ENCODE measurements at places on chromosomes 7 and 10.
A peak's percentile ranks its signal among the peaks of the same experiment; 100 is the strongest.

GRCh38 chr7:45598886-45599520 lies 24.8 kb downstream of the ADCY1 start:
- DNase-seq = peak; percentile 11

DNA sequence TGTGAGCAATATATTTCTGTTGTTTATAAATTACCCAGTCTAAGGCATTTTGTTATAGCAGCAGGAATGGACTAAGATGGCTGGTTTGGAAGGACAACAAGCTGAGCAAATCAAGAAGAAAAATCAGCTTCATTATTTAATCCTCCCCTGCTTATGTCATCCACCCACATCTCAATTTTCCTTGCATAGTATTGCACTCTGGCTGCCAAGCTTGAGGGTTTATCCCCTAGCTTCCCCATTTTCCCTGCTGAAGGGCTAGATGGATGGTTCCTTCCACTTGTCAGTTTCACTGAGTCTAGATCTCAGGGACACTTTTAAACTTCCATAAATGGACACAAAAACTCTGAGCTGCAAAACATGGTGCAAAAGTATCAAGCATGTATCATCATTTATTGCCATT lies 75.2 kb upstream of the LAMB4 start:
- no peak for DNase-seq

DNA sequence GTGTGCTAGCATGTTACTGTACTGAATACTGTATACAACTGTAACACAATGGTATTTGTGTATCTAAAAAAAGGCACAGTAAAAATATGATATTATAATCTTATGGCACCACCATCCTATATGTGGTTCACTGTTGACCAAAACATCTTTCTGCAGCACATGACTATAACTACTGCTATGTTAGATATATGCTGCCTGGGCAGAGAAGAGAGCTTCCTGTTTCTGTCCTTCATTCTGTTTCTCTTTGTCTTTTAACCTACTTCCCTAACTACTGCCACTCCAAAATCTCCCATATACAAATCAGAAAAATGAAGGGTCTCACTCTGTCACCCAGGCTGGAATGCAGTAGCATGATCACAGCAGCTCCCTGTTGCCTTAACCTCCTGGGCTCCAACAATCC lies 8.8 kb upstream of the FGL2 start:
- no peak for DNase-seq

DNA sequence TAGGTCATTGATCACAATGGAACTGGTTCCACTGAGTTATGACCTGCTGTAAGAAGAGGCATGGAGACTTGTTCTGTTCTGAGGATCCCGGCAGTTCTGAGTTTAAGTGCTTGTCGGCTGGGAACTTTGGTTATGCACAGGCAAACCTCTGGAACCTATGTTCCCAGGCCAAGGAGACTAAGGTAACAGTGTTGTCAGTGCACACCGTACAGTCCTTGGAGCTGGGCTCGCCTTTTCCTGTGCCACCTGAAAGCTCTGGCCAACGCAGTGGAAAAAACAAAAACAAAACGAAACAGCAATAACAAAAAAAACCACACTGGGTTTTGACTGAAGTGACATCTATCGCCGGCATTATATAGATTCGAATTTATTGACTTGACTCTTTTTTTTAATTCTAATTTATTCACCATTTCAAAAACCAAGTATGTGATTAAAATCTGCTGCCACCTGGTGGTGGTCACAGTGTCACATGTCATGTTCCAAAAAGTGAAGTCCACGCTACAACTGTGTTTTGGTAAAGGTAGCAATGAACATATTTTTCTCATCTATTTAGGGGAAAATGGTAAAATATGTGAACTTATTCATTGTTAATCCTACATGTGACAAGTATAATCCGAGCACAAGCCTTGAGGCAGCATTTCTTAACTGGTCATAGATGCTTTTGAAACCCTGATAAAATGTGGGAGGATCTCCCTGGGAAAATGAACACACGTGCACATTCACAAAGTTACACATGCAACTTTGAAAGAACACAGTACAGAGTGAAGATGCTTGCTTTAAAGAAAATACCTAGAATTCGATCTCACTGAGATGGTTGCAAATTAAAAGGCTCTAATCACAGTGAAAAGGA lies 113.8 kb upstream of the PPP2R2D start:
- DNase-seq = peak; percentile 28

DNA sequence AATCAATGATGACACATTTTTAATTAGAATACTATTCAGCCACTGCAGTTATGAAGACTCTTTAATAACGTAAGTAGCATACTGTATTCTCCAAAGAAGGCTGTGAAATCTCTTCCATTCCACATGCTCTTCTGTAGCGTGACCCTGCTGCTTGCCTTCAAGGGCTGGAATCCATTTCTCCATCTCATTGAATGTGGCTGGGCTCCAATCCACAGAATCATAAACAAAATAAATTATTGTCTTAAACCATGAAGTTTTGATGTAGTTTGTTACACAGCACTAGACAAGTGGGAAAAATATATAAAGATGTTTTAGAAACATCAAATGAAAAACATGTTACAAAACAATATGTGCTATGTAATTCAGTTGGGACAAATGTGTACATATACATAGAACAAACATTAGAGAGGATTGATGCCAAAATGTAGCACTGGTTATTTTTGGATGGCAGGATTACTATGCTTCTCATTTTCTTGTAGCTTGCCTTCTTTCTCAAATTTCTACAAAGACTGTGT lies 410.8 kb upstream of the PODXL start:
- DNase-seq = no peak

- DNase-seq = no peak
Measured at GRCh38 chr10:8312781-8313180, 258.3 kb downstream of the GATA3 start.

- DNase-seq = no peak
Measured at GRCh38 chr7:150408393-150409299, 29.5 kb downstream of the ZNF775 start.

DNA sequence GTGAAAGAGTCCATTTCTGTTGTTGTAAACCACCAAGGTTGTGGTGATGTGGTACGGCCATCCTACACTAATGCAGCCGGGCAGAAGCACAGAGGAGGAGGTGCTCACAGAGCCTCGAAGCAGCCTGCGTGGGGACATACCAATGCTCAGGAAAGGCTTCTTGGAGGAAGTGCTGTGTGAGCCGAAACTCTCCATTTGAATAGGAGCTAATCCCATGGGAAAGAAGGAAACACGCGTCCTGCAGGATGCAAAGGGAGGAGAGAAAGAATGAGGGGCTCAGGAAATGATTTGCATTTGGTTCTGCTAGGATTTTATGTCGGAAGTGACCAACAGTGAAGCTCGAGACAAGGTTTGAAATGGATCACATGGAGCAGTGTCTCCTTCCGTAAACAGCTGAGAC lies 477.9 kb upstream of the ANKRD30A start:
- no peak for DNase-seq

GRCh38 chr7:126656165-126656564 lies 596.6 kb downstream of the GRM8 start:
- DNase-seq = no peak

DNA sequence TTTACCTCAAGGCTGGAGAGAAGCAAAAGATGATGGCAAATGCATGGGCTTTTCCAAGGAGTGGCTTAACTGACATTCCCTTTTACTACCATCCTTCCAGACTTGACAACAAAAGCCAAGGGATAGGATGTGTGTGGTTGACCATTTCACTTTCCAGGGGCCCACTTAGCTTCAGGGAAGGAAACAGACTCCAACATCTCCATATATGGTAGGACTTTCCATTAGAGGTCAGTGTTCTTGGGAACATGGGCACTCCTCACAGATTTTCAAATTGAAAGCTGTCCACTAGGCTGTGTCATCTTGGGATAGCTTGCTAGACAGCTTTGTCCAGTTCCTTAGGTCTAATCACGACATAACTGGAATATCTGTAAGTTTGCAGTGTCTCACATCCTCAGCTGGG lies 118.1 kb upstream of the NAMPT start:
- no peak for DNase-seq

DNA sequence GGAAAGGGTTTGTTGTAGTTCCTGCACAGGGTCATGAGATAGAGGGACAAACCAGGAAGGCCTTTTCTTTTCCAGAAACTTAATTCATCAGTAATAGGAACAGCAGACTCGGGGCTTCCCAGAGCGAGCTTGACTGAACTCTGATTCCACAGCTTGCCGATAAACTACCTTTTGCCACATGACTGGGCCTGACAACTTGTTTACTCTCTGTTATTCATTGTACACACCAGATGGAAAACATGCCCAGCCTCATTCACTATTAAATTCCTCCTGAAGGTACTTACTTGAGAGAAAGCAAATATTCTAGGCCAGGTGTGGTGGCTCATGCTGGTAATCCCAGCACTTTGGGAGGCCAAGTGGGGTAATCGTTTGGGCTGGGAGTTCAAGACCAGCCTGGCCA lies 77.1 kb upstream of the FGFR2 start:
- DNase-seq = no peak

GRCh38 chr7:137519947-137520346 lies 176.4 kb upstream of the PTN start:
- DNase-seq = no peak

GRCh38 chr10:87552248-87552929 lies 47.7 kb downstream of the MINPP1 start:
- no peak for DNase-seq

DNA sequence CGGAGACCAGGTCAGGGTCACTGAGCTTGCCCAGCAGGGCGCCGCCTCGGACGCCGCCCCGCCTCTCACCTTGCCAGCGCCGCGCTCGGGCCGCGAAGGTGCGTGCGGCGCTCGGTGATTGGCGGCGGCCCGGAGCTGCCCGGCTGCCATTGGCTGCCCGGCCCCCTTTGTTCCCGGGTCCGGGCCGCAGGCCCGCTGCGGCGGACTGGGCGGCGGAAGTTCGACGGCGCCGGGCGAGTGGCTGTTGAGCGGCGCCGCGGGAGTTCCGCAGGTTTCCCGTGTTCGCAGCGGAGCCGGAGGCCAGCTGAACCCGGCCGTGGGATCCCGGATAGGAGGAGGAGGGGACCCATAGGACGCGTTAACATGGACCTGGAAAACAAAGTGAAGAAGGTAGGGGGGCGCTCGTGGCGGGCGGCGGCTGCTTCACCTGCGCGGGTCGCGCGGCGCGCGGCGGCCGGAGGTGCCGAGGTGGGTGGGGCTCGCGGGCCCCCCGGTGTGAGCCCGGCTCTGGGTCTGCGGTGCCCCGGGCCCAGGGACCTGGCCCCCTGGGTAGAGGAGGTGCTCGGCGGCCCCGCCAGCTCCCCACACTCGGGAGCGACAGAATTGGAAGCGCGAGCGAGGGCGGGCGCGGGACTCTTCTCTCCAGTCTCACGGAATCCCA lies at the start of gene TES:
TES (plus strand) TSS at position 195 of the 661 bp plus-strand sequence; CDS start at position 364, 169 bp downstream.
- DNase-seq = peak; percentile 75

GRCh38 chr10:122161795-122162194 lies 109.3 kb upstream of the BTBD16 start:
- no peak for DNase-seq

GRCh38 chr7:113093561-113093960 lies 6.9 kb upstream of the GPR85 start:
- DNase-seq = no peak

DNA sequence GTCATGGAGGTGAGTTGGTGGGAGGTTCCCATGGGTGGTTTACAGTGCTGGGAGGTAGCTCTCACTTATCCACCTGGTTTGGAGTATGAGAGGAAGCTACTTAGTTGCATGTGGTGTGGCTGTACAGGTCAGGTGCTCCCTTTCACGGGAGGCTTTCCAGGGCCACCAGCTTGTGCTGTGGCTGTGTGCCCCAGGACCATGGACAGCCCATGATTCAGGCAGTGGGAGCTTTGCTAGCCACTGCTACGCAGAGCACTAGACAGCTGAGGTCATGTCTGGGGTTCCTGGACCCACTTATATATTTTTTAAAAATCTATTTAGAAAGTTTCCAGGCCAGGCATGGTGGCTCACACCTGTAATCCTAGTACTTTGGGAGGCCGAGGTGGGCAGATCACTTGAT lies 42.5 kb upstream of the KCNMA1 start:
- no peak for DNase-seq

DNA sequence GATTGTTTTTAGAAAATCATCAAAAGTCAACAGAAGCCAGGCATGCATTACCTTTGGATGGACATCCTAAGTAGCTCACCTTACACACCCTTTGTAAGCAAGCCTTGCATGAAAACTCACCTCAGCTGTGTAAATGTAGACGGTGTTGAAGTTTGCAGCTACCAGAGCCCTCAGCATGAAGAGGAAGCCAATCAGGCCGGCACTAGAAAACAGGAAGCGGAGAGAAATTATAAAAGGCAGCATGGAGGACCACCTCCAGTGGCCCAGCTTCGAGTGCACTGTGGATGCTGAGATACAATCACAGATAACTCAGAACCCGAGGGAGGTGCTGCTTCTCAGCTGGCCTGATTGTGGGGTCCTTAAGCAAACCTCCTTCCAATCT lies 75.3 kb downstream of the SVOPL start:
- DNase-seq = no peak

- no peak for DNase-seq
Measured at GRCh38 chr7:102912742-102913141, at the start of gene LRRC17. TSS of gene LRRC17 (plus strand) at chr7:102913000. CDS start at chr7:102933914, 20,914 bp downstream.

DNA sequence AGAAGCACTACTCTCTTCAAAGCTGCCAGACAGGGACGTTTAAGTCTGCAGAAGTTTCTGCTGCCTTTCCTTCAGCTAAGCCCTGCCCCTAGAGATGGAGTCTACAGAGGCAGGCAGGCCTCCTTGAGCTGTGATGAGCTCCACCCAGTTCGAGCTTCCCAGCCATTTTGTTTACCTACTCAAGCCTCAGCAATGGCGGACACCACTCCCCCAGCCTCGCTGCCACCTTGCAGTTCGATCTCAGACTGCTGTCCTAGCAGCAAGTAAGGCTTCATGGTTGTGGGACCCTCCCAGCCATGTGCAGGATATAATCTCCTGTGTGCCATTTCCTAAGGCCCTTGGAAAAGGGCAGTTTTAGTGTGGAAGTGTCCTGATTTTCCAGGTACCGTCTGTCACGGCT lies 74.3 kb downstream of the TMEM26 start:
- DNase-seq = no peak

GRCh38 chr7:122309421-122309820 lies 4.9 kb upstream of the FEZF1 start:
- no peak for DNase-seq

DNA sequence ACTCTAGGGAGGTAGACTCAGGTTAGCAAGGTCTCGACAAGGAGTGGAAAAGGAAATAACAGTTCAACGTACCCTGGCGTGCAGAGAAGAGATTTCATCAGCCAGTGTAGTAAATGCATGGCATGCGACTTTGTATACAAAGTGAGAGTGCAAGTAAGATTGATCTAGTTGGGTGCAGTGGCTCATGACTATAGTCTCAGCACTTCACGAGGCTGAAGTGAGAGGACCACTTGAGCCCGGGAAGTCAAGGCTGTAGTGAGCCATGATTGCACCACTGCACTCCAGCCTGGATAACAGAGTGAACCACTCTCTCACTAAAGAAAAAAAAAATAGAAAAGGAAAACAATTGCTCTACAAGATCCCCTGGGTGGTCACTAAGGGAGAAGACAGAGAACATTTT lies 528.6 kb downstream of the SORCS1 start:
- no peak for DNase-seq

GRCh38 chr10:110346914-110347313 lies 42.2 kb upstream of the SMNDC1 start:
- DNase-seq = no peak

Measured in activated CD4-positive, alpha-beta memory T cell treated with anti-CD3 and anti-CD28 coated beads, Interleukin-2, amount 10 ng/mL, durations not matched to agents 7 days and 5 days (primary cell).